ENCODE measurements at places on chromosomes 11 and 22.

GRCh38 chr11:127806501-127806900 lies 780.9 kb downstream of the ETS1 start:
- DNase-seq: no peak

DNA sequence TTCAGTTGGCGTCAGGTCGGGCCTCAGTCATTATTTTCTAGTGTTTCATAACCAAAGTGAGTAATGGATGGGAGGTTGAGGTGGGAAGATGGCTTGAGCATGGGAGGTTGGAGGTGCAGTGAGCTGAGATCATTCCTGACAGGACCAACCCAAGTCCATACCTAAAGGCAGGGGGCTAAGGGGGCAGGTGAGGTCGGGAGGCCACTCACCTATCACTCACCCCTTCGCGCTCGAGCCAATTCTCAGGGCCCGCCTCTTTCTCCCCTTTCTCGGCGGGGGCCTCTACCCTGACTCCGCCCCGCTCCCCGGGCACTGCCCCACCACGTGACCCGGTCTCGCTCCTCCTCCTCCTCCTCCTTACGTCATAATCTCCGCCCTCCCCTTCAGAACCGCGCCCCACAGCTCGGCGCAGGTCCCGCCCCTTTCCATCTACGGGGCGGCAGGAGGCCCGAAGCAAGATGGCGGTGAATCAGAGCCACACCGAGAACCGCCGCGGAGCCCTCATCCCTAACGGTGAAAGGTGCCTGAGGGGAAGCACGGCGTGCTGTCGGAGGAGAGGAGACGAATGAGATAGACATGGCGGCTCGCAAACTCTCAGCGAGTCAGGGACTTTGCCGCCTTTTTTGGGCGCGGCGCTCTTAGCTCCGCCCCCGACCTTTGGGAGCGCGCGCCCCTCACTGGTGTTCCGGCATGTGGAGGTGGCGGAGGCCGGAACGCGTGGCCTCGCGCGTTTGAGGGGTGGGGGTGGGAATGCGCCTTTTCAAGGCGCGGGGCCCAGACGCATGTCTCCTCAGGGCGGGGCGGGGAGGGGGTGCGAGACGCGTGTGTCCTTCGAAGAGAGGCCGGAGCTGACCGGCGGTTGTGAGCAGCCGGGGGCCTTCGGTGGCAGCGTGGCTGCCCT lies at the start of gene WBP2NL:
Gene WBP2NL (plus strand): TSS at position 428 of the 901 bp plus-strand sequence. CDS start 31 bp downstream, at position 459.
- peak; percentile 43 for DNase-seq

DNA sequence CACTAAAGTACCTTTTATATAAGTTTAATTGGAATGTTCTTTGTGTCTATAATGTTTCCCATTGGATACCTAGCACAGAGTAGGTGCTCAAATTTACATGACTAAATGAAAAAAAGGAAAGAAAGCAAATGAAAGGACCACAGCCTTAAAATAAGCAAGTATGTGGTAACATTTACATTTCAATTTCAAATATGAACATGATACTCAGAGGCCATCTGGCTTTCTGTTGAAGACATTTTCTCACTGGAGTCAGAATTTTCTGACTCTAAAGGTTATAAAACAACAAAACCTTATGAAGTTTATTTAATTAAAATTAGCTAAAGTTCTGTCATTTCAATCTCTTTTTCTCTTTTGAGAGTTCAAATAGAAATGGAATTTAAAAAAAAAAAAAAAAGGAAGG lies 904 bp upstream of the ANGPTL5 start:
- DNase-seq: no peak

- no peak for DNase-seq
Measured at GRCh38 chr11:74749965-74750296, 1.3 kb downstream of the RNF169 start.

- DNase-seq: no peak
Measured at GRCh38 chr11:46346886-46347636, at the start of gene DGKZ. Gene DGKZ (plus strand): TSS chr11:46347463. CDS start chr11:46347660, 197 bp downstream.

DNA sequence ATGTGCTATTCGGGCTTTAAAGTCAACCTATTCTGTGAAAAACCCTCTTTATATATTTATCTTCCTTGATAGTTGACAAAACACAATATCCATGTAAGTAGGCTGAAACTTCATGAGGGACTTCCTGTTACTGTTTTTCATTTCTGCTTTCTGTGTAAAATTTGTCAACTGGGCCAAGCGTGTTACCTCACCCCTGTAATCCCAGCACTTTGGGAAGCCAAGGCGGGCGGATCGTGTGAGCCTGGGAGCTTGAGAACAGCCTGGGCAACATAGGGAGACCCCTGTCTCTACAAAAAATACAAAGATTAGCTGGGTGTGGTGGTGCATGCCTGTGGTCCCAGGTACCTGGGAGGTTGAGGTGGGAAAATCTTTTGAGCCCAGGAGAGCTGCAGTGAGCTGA lies 66.5 kb upstream of the SLC25A18 start:
- no peak for DNase-seq

DNA sequence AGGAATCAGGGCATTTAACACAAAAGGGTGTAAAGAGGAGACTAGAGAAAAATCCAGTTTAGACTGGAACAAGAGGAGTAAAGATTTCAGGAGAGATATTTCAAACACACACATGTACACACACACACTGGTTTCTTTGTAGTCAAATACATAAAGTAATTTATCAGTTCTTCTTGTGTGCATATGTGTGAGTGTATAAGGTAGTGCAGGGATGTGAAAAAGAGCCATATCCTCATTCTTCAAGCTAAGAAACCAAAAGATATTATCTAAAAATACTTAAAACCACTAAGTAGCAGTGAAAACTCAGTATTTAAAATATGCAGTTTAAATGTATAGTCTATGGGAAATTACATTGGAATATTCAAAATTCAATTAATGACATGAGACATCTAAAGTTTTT lies 52.5 kb upstream of the CARD18 start:
- DNase-seq: no peak

DNA sequence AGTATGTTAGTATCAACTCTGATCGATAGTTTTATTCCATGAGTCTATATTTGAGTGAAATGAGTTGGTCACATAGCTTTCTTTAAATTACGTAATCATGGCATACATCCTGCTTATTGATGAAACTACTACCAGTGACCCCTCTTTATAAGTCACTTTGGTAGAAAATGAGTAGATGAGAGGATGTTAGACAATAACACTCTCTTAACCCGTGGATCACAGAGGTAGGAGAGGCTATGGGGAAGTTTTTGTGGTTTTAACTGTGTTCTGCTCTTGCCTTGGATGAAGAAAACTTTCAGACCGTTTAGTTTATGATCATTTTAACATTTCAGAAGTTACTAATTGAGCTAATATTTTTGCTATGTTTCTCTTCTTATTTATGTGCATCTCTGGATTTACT lies 34.0 kb downstream of the TBCEL start:
- no peak for DNase-seq

GRCh38 chr22:50600967-50601668 lies 525 bp downstream of the MAPK8IP2 start:
- no peak for DNase-seq

DNA sequence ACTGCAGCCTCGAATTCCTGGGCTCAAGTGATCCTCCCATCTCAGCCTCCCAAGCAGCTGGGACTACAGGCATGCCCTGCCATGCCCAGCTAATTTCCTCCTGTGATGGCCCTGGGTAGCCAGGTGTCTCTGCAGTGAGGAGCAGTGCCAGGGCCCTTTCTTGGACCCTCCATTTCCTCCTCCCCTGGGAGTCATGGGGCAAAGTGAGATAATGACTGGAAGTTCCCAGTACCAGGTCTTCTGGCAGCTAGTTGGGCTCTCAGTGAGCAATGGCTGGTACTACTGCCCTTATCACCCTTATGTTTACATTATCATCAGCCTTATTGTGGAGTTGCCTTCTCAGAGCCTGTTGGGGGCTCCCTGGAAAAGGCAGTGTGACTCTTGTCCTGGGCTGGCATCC lies 17.6 kb downstream of the DAGLA start:
- no peak for DNase-seq

- no peak for DNase-seq
Measured at GRCh38 chr22:48139776-48140175, 1377.3 kb downstream of the TBC1D22A start.

DNA sequence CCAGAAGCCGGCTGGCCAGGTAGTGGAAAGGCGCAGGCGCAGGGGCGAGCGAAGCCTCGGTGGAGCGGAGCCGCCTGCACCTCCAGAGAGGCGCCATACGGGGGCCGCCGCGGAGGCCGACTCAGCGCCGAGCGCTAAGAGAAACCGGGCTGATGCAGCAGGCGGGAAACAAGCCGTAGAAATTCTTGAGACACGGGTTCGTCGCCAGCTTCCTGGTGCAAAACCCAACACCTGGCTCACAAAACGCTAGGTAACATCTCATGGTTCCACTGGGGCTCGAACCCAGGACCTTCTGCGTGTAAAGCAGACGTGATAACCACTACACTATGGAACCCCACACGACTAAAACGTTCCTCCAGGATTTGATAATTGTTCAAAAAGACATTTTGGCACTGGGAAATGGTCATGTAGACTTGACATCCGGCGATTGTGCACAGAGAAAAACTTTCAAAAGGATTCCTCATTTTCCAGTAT lies 39.1 kb downstream of the OR4D9 start:
- peak; percentile 79 for DNase-seq

GRCh38 chr11:10498426-10499250 lies 42.3 kb downstream of the RNF141 start:
- no peak for DNase-seq

DNA sequence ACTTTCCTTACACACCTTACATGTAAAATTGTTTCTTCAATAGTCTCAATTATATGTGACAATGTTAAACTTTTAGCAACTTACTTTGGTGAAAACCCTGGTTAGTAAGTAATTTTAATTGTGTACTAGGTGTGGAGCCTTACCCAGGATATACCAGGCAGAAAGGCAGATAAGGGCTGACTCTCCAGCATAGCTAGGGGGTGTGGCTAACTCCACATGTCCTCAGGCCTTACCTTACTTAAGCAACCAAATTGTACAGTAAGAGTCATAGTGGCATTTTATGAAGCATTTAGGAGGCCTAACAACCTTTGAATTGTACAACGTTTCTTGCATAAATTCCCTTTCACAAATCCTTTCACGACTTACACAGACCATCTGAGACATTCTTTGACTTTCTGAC lies 118.2 kb upstream of the OR9Q1 start:
- no peak for DNase-seq

- DNase-seq: no peak
Measured at GRCh38 chr11:122637541-122637940, 18.0 kb upstream of the UBASH3B start.

GRCh38 chr11:77079666-77080065 lies 12.9 kb downstream of the CAPN5 start:
- no peak for DNase-seq

DNA sequence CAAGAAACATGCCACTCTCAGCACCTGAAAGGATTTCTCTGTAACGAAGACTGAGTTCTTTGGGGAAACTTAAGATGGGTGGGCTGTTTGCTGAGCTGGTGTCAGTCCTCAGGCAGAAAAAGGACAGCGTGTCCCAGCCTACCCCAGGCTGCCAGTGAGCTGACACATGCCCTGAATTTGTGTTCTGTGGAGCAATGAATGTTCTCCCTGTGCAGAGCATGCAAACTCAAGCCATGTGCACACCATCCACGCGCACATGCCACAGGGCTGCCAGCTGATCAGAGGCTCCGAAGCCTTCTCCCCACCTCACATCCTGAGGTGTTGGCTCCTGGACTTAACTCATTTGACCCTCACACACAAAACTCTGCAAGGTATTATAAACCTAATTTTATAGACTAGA lies 104.9 kb downstream of the KCNC1 start:
- DNase-seq: no peak

DNA sequence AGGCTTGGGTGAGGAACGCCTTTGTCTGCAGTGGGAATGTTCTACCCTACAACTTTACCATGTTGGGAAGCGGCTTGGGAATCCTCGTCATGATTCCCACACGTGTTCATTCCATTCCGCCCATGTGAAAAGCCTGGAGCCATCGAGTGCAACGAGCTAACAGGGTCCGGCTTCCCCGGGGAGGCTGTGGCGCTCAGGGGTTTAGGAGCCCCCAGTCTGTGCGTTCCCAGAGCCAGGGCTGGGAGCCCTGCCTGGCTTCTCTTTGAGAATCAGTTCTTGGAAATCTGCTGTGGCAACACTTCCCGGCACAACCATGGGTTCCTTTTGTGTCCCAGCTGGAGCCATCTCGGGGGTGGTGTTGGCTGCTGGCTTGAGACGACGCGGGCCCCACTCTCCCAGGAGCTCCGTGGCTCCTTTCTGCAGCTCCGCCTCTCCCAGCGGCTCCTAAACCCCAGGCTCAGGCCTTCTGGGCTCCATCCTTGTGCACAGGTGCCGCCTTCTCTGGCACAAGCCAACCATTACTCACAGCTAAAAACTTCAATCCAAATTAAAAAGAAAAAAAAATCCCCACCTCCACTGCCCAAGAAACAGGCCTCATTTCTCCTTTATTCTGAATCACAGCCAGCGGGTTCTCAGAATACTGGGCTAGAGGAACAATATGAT lies 18.7 kb upstream of the PPFIA1 start:
- no peak for DNase-seq

- no peak for DNase-seq
Measured at GRCh38 chr11:103700622-103701021, 335.8 kb upstream of the DDI1 start.

DNA sequence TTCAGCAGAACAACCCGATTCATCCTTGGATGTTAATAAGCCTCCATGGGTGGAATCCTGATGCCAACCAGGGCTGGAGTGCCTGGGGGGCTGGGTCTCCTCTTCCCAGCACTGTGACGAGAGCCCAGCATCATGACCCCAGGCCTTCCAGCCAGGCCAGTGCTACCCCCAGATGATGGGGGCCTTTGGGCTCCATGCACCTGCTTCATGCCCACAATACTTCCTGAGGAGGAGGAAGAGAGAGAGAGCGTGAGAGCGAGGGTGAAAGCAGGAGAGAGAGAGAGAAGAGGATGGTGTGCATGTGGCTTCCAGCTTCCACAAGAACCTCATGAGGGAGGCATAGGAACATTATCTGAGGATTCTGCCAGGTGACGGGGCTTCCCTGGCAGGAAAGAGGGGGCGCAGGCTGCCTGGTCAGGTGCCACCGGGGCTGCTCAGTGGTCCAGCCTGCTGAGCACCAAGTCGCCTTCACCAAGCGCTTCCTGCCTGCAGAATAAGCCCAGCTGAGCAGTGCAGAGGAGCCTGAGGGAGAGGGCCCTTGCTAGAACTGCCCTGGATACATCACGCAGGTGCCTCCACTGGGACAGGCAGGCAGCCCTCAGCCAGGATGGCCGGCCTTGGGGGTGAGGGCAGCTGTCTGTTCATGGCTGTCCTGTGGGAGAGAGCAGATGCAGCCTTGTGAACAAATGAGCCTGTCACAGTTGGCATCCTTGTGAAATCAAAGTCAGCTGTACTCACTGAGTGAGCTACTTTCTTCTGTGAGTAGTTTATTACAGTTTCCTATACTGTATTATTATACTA lies 243.3 kb upstream of the B3GAT1 start:
- DNase-seq: no peak
